ENCODE measurements at places on chromosomes 6 and 20.

DNA sequence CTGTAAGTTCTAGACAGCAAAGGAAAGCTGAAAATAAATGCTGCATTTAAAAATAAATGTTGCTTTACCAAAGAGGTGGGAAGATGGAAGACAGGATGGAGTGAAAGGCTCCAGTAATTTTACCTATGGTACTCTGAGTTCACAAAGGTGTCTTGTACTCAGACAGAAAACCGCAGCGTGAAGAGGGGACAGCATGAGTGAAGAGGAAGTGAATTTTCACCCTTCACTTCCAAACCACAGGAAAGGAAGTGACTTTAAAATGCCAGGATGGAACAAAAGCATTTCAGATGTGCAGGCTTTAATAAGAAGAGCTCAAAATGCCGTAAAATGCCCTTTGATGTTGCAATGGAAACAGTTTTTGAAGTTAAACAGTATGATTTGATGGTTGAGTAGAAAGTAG is 91.2 kb upstream of the TINAG start:
- no peak for DNase-seq

DNA sequence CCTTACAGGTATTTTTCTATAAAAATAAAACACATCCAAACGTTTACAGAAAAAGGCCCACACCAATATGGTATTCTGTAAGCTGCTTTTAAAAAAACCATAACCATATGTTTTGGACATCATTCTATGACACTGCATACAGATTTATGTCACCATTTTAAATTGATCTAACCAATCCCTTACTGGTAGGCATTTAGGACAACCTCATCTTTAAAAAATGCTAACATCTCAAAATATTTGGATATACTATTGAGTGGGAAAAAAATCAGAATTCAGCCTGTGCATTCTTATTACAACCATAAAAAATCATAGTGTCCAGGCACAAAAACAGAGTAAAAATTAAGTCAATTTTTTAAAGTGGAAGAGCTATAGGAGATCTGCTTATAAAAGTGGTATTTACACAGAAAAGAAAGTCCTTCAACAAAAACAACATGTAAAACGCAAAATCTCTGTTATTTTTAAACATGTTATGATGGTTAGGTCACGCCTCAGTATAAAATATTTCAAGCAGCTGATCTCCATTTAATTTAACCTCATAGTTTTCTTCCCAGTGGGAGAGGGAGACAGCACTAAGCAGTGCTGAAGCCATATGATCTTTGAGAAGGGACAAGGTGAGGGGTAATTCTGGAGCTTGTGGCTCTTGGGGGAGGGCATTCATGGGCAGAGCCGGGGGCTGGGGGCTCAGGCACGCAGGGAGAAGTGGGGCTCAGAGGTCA is 21.2 kb downstream of the TRAM2 start:
- DNase-seq, result no peak

GRCh38 chr6:80527552-80528052 is 421.1 kb downstream of the BCKDHB start:
- DNase-seq, result no peak

DNA sequence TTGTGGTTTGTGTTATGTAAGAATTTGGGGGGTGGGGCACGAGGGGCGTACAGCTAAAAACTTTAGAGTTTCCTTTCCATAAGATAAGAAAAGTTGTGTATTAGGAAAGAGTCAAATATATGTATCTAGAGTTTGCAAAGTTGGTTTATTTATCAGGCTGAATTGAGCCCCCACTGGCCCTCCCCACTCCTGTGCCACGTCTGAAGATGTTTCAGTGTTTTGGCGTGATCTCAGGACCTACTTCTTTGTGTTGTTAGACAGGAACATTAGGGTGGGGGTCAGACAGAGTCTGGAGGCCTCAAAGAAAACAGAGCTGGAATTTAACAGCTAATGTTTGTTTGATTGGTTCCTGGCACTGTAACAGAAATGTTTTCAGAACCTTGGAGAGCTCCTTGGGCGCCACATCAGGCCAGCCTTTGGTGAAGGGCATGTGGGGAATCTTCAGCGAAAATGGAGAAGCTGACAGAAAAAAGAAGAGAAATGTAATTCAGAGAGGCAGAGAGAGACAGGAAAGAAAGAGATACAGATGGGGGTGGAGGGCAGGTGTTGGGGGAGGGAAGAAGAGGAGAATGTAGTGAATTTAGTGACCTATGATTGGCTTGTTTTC is 674 bp downstream of the NRSN1 start:
- DNase-seq, result no peak

- DNase-seq, result no peak
Measured at GRCh38 chr20:31838646-31839292, 6.6 kb downstream of the FOXS1 start.

All from T-helper 22 cell (primary cell).